ENCODE measurements at places on chromosomes 11 and 22.

DNA sequence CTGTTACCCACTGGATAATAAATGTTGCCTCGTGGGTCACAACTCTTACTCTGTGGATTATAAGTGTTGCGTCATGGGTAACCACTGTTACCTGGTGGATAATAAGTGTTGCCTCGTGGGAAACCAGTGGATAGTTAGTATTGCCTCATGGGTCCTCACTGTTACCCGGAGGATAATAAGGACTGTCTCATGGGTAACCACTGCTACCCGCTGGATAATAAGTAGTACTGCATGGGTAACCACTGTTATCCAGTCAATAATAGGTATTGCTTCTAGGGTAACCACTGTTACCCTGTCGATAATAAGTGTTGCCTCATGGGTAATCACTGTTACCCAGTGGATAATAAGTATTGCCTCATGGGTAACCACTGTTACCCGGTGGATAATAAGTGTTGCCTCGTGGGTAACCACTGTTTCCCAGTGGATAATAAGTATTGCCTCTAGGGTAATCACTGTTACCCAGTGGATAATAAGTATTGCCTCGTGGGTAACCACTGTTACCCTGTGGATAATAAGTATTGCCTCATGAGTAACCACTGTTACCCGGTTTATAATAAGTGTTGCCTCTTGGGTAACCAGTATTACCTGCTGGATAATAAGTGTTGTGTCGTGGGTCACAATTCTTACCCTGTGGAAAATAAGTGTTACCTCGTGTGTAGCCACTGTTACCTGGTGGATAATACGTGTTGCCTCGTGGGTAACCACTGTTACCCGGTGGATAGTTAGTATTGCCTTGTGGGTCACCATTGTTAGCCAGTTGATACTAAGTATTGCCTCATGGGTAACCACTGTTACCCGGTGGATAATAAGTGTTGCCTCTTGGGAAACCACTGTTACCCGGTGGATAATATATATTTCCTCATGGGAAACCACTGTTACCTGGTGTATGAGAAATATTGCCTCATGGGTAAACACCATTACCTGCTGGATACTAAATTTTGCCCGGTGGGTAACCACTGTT lies 15.7 kb upstream of the NXPE4 start:
- no peak for DNase-seq

DNA sequence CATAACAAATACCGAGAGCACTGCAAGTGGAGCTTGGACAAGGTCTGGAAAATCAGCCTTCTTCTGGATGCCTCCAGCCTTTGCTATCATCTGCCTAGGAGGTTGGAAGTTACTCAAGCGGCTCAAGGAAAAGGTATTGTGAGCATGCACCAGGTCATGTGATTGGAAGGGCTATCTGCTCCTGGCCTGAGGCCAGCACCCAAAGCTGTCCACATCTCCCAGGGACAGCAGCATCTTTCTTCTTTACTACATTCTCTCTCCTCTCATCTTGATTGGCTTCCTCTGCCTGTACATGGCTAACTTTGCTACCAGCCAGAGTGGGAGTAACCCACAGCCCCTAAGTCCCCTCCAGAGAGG lies 44.2 kb upstream of the AMPD3 start:
- DNase-seq = no peak

DNA sequence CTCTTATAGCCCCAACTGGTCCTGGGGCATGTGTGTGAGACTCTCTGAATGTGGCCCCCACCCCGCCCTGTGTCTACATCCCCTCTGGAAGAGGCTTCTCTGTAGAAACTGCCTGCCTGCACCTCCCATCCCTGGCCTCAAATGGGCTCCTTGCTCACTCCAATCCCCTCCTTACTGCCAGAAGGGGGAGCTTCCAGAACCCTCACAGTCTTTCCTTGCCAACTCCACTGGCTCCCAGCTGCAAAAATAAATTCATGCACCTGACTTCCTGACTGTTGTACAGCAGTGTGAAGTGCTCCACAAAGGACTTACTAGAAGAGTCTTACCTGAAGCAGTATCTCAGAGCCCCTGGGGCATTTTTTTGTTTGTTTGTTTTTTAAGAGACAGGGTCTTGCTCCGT lies 15.2 kb upstream of the SERPIND1 start:
- DNase-seq = no peak

DNA sequence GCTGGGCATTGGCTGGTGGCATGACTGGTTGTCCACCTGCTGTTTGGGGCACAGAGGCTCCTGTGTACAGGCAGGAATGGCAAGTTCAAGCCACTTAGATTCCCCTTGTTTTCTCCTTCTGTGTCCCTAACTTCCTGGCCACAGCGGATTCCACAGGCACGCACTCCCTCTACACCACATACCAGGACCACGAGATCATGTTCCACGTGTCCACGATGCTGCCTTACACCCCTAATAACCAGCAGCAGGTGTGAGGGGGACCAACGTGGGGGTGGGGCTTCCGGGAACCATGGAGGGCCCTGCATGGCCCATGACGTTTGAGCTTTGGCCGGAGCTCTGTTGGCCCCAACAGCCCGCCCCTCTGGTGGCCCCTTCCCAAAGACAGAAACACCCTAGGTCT lies 7.8 kb downstream of the SIPA1 start:
- DNase-seq = no peak

GRCh38 chr11:17473071-17473744 lies 3.4 kb downstream of the ABCC8 start:
- no peak for DNase-seq

DNA sequence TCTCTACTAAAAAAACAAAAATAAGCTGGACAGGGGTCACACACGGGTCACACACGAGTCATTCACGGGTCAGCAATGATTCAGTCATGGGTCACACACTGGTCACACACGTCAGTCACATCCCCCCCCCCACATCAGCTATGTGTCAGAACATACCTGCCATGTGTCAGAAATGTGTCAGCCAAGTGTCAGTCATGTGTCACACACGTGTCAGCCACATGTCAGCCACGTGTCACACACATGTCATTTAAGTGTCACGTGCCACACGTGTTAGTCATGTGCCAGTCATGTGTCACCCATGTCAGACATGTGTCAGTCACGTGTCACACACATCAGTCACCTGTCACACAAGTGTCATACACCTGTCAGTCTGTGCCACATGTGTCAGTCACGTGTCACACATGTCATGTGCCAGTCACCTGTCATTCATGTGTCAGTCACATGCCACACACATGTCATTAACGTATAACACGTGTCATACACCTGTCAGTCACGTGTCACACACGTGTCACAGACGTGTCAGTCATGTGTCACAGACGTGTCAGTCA lies 28.7 kb upstream of the MMP20 start:
- DNase-seq = no peak

GRCh38 chr22:20553947-20554741 lies 46.7 kb downstream of the MED15 start:
- DNase-seq = no peak

GRCh38 chr11:88295028-88295427 lies 42.5 kb downstream of the CTSC start:
- DNase-seq = no peak

GRCh38 chr11:18802381-18803257 lies 11.0 kb upstream of the PTPN5 start:
- DNase-seq = no peak

DNA sequence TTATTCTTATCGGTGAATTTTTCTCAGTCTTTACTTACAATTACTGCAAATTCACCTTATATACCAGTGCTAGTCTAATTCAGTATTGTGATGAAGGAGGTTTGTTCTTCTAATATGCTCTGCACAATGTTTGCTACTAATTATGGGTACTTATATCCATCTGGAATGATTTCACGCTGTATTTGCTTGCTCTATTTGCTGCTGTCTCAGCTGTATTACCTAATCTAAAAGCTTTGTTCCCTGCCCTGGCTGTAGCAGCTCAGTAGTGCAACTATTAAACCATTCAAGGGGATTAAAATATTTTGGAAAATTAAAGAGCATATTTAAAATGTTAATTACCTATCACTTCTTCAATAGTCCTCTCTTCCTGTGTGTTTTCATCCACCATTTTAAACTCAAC lies 375.3 kb downstream of the LUZP2 start:
- DNase-seq = no peak

- DNase-seq = no peak
These were observed 67.9 kb downstream of the CYB5R2 start for GRCh38 chr11:7605186-7605943.

DNA sequence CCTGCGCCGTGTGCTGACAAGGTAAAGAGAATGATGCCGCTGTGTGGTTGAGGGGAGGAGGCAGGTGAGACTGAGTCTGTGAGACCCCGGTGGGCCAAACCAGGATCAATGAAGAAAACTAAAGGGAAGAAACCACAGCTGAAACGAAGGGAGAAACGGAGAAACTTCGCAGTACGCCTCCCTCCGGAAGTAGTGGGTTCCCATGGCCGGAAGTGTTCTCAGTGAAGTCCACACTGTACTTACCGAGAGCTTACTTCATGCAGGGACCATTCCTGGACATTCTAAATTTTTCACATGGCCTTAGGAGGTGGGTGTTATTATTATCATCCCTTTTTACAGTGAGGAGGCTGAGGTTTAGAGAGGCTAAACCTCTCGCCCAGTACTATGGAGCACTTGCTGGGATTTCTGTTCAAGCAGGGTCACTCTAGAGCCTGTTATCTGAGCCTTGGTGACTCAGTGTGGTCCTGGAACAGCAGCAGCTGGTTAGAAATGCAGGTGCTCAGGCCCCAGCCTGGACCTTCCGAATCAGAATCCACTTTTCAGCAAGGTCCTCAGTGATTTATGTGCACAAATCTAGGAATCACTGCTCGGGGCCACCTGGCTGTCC lies 17.9 kb downstream of the CD5 start:
- DNase-seq = no peak

GRCh38 chr22:21865041-21865440 lies 2.4 kb downstream of the MAPK1 start:
- DNase-seq = no peak

DNA sequence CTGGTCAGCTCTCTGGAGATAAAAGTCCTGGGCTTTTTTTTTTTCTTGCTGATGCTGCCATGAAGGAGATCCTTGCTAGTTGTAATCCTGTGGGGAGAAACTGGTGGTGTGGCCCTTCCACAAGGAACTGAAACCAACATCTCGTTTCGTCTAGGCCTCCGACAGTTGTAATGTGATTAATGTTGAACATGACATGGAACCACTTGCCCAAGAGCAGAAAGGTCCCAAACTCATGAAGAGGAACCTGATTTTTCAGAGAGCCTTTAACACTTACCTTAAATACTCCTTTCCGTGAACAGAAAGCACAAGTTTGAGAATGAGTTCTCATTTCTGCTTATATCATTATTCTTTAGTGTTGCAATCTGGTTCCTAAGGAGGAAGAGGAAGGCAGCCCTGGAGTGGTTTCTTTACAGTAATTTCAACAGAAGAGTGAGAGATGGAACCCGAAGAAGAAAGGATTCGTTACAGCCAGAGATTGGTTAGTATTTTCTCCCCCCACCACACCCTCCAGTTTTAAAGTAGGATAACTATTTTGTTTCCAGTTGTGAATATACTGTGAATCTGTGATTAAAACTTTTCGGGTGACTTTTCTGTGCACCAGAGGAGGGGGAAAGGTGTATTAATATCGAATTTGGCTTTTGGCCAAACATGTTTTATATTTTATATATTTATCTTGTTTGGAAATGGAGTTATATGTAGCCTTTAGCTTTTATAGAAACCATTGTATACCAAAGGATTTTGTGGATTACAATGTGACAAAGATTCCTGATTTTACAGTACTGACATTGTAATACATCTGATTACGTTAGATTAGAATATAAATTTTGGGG lies 2.0 kb downstream of the KDM2A start:
- no peak for DNase-seq

DNA sequence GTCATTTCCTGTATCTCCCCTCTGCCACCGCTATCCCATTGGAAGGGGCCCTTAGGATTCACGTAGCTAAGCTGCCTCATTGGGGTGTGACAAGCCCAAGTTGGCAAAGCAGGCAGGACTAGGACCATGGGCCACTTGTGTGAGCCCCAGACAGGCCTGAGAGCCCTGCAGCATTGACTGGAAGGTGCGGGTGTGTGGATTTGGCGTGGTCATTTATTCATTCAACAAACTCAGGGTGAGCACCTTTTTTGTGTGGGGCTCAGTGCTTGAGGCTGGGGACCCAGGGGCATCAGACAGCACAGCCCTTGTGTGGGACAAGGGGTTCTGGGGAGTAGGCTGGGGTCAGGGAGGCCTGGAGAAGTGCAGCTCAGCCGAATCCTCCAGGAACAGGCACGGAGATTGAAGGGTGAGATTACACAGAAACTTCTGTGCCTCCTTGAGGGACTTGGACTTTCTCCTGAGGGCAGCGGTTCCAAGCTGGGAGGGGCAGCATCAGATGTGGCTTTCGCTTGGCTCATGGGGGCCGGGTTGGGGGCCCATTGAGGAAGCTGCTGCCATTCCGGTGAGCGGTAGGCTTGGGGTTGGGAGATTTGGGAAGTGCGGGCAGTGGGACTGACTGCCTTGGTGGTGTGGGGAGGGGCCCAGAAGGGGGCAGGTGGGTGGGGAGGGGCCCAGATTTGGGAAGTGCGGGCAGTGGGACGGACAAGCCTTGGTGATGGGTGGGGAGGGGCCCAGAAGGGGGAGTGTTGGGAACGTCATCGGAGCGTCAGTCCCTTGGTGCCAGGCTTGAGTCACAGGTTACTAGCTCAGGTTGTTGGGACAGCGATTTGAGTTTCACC lies 11.9 kb downstream of the MGAT3 start:
- no peak for DNase-seq

DNA sequence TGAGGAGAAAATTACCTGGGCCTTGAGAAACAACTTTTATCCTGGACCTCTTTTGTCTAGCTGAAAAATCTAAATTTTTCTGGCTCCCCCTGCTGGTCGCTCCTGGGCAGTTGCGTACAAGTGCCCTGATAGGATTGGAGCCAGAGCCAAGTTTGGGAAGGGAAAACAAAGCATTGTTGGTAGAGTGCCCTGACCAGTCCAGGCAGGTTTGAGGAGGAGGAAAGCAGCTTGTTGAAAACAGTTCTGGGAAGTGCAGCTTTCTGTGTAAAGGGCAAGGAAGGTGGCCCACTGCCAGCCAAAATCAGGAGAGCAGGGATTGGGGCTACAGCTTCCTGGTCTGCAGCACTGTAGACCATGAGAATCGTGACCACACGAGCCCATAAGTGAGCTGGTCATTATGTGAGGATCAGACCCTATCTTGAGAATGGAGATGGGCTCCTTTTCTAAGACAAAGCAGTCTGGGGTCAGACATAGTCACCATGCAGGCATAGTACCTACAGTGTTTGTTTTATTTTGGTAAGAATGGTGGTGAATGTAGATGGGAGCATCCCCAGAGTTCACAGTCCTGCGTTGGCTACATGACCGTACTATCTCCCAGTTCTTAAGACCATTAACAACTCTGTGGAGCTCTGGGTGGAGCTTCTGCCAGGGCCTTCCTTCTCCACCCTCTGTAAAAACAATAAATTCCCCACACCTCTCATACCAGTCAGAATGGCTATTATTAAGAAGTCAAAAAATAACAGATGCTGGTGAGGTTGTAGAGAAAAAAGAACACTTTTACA lies 21.3 kb upstream of the PIK3IP1 start:
- peak; percentile 89 for DNase-seq

- peak; percentile 87 for DNase-seq
These were observed 13.6 kb downstream of the BCL9L start for GRCh38 chr11:118911880-118912741.
